ENCODE measurements at places on chromosomes 5 and 9.

GRCh38 chr5:73419465-73420390, 28.8 kb downstream of the FOXD1 start:
- no peak for DNase-seq

GRCh38 chr5:18497089-18497488, 862.8 kb downstream of the TAF11L14 start:
- DNase-seq, result no peak

DNA sequence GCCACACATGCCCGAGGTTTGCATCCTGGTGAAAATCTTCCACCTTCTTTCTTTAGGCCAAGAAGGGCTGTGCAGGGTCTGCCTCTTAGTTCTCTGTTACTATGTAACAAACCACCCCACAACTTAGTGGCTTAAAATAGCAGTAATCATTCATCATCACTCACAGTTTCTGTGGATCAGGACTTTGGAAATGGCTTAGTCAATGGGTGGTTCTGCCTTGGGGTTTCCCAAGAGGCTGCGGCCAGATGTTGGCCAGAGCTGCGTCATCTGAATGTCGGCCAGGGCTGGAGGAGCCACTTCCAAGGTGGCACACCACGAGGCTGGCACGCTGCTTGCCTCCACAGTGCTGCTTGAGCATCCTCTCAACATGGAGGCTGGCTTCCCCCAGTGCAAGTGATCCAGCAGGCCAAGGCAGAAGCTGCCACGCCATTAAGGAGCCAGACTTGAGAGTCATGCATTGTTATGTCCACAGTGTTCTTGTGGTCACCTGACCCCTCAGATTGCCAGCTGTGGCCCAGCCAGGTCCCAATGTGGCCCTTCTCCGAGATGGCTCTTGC, 135.2 kb downstream of the RXRA start:
- DNase-seq, result no peak

DNA sequence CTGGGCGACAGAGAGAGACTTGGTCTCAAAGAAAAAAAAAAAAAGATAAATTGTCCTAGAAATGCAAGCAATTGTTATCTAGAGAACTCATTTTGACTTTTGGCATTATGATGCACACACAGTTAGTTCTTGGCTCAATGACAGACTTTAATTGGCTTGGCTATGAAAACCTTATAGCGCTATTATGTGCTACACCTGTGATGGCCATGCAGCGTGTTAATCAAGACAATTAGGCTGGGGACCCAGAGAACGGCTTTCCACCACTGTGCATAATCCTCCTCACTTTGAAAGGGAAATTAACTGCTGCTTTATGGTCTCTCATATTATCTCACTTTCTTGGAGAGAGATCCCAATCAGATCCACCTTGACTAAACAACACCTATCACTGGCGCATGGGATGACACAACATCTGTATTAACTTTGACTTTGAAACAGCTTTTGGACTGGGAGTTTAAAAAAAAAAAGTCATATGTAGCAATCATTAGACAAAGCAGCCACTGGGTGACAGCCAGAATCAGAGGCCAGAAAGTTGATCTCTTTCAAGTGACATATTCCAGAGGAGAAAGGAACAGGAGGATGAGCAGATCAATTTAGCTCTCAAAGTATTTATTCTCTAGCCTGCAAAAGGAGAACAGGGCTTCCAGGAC, 132.5 kb downstream of the PPP2R2B start:
- no peak for DNase-seq

- no peak for DNase-seq
Observed at GRCh38 chr5:44932922-44933585, 124.3 kb downstream of the MRPS30 start.

GRCh38 chr9:86511614-86512360, 157.6 kb upstream of the TUT7 start:
- no peak for DNase-seq
